Lung (tissue), 17 donors: ENCODE measurements at places on chromosomes 6 and 20. TPM values are rescaled to one million over a fixed set of nuclear protein-coding genes. Genes with fewer than 3 reads are reported as not detected.

GRCh38 chr6:44701038-44701636, 313.6 kb downstream of the CDC5L start:
- no peak overlapping the region for H3K27ac ChIP-seq
- H3K27me3 ChIP-seq, result no peaks in the 10 kb centered on the region
- H3K36me3 ChIP-seq, result no peaks in the 10 kb centered on the region
- peak; percentile 20 for DNase-seq
- no peak overlapping the region for H3K4me3 ChIP-seq

GRCh38 chr6:105795913-105796517, 290.1 kb upstream of the PRDM1 start:
- no peak overlapping the region for H3K27ac ChIP-seq
- no peak for DNase-seq
- no peaks in the 10 kb centered on the region for H3K27me3 ChIP-seq
- H3K4me3 ChIP-seq, result no peak overlapping the region
- peaks cover 26% of the 10 kb centered on the region for H3K4me1 ChIP-seq

GCLC gene
- 40.0 TPM for total RNA-seq

DNA sequence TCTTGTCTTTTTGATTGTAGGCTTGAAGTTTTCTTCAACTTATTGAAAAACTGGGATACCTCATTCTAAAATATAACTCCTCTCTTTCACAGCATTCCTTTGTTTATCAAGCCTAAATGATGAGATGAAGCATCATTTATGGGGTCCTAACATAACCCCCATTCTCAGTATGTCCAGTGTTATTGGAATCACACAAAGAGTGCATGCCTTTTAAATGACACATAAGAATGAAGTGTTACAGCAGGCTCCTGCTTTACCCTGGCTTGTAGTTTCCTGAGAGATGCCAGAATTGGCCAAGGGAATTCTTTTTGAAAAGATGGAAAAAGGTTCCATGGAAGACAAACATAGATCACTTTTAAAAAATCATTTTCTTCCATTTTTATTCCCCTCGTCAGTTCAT, 502.4 kb downstream of the BCKDHB start:
- no peaks in the 10 kb centered on the region for H3K36me3 ChIP-seq
- H3K4me1 ChIP-seq, result peaks cover 12% of the 10 kb centered on the region
- H3K4me3 ChIP-seq, result no peak overlapping the region
- H3K27ac ChIP-seq, result no peak overlapping the region

FAM110A gene
- total RNA-seq, result 17.9 TPM

PARD6B gene
- total RNA-seq, result 41.8 TPM

DNA sequence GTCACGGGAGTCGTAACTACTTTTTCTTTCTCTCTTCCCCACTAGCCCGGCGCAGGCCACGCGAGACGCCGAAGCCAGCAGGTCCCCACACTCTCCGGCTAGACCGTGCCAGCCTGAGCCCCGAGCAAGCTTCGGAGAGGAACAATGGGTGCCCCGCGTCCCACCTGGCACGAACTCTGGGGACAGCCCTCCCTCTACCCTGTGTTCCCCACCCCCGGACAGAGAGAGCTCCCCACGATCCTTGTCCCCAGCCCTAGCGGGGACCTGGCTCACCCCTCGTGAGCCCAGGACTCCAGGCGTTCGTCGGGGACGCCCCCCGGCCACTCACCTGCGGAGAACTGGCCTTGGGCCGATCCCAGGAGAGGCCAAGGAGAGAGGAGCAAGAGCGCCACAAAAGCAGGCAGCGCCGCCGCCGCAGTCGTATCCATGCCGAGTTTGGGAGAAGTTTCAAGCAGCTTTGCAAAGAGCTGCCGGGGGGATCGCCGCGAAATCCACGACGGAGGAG, 416 bp downstream of the PTPRK start:
- H3K27ac ChIP-seq, result peak overlapping the region; percentile 88
- H3K4me3 ChIP-seq, result peak overlapping the region; percentile 77
- H3K36me3 ChIP-seq, result no peaks in the 10 kb centered on the region
- no peaks in the 10 kb centered on the region for H3K27me3 ChIP-seq
- DNase-seq, result peak; percentile 88

GRCh38 chr6:74713941-74714340, 491.9 kb downstream of the COL12A1 start:
- H3K27ac ChIP-seq, result no peak overlapping the region
- no peak for DNase-seq
- H3K4me3 ChIP-seq, result no peak overlapping the region
- H3K4me1 ChIP-seq, result no peaks in the 10 kb centered on the region

GRCh38 chr6:36984581-36985416, 1.2 kb downstream of the MTCH1 start:
- peak overlapping the region; percentile 100 for H3K4me3 ChIP-seq
- H3K36me3 ChIP-seq, result no peaks in the 10 kb centered on the region
- H3K4me1 ChIP-seq, result peaks cover 15% of the 10 kb centered on the region
- peak overlapping the region; percentile 98 for H3K27ac ChIP-seq

DNA sequence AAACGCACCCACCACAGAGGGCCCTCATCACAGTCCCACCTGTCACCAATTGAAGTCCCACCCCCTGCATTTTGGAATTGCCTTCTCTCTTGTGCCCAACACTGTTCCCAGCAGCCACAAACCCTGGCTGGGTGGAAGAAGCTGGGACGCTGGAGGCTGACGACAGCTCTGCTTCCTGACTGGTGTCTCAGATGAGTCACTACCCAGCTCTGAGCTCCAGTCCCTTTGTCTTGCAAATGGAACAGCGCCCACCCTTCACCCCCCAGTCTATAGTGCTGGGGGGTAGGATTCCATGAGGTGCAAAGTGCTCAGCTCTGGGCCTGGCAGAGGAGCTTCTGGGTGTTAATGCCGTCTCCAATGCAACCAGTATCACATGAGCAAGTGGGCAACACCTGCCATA, 85.3 kb downstream of the DLGAP4 start:
- H3K27me3 ChIP-seq, result no peaks in the 10 kb centered on the region
- no peak overlapping the region for H3K4me3 ChIP-seq
- H3K4me1 ChIP-seq, result no peaks in the 10 kb centered on the region
- H3K27ac ChIP-seq, result no peak overlapping the region

SRMS gene
- total RNA-seq, result not detected

DNA sequence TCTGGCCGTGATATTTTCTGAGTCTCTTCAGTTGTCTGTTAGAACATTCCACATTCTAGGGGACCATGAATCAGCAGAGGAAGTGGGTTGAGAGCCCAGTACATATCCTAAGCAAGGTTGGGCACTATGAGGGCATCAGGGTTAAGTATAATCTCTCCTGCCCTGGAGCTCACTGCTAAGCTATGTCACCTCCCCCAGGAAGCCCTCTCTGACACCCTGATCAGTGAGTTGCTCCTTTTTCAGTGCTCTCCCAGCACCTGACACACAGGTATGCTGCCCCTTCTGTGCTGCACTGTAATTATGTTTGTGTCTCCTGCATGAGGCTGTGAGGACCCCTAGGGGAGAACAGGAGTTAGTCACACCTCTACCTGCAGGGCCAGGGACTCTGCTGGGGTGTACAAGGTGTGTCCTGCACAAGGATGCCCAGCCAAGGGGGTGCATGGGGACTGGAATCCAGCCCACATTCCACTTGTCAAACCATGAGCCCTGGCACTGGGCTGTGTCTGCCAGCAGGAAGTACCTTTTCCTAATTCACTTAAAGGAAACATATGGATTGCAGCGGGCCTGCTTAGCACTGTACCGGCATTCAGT, 3.9 kb downstream of the RAB44 start:
- H3K4me3 ChIP-seq, result no peak overlapping the region
- no peaks in the 10 kb centered on the region for H3K4me1 ChIP-seq
- H3K27ac ChIP-seq, result no peak overlapping the region
- DNase-seq, result no peak
- H3K36me3 ChIP-seq, result no peaks in the 10 kb centered on the region

DNA sequence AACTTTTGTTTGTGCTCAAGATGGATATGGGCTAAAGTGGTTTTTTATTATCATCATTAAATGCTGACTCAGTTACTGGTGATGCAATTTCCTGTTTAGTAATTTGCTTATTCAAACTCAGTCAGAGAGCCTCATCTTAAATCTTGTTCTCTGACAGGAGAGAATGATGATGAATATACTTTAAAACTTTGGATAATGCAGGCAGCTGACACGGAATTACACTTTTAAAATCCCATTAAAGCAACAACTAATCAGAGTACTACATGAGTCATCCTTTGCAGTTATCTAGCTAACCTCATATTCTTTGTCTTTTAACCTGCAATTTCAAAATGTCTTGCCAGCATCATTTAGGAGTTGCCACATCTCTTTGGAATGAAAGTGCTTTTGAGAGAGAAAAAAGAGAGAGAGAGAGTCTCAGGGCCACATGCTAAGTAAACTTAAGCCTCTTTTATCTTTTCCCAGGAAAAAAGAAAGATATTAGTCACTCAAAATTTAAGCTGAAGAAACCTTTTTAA, 9.2 kb upstream of the C6orf141 start:
- H3K4me3 ChIP-seq, result no peak overlapping the region
- H3K27ac ChIP-seq, result no peak overlapping the region
- DNase-seq, result peak; percentile 48
- no peaks in the 10 kb centered on the region for H3K27me3 ChIP-seq
- no peaks in the 10 kb centered on the region for H3K36me3 ChIP-seq

CABLES2 gene
- total RNA-seq, result 3.5 TPM

DNA sequence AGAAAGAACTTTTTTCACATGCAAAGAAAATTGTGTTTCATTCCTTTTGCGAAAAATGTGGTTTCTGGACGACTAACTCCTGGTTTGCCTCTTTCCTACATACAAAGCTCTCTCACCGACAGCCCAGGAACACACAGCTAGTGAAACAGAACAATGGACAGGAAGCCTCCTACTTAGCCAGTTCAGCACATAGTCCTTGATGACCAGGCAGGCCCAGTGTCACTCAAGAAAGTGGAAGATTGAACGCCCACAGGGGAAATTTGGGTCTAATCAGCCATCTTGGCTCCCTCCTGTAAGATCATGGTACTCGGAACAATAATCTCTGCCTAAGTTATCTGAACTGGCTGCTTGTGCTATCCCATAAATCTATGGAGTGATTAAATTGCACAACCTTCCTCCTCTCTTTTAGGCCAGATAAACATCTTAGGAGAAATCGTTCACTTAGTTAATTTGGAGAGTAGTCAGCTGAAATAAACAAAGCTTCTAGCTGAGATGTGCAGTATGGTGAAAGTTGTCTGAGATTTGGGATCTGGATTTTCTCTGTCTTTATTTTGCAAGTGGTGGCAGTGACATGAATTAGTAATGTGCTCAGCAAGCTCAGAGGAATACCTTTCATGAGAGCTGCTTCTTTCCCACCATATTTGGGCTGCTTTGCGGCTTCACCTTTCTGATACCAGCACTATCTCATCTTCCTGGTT, 147.0 kb downstream of the MTFR2 start:
- H3K27ac ChIP-seq, result peak overlapping the region; percentile 77
- H3K36me3 ChIP-seq, result no peaks in the 10 kb centered on the region
- no peak overlapping the region for H3K4me3 ChIP-seq
- no peaks in the 10 kb centered on the region for H3K27me3 ChIP-seq

GRCh38 chr20:40234593-40234992, 454.4 kb downstream of the MAFB start:
- H3K27me3 ChIP-seq, result no peaks in the 10 kb centered on the region
- H3K36me3 ChIP-seq, result no peaks in the 10 kb centered on the region
- no peaks in the 10 kb centered on the region for H3K4me1 ChIP-seq
- H3K27ac ChIP-seq, result no peak overlapping the region
- DNase-seq, result no peak

- H3K4me3 ChIP-seq, result no peak overlapping the region
- H3K27ac ChIP-seq, result peak overlapping the region; percentile 4
- DNase-seq, result no peak
- no peaks in the 10 kb centered on the region for H3K27me3 ChIP-seq
- peaks cover under 1% of the 10 kb centered on the region for H3K4me1 ChIP-seq
- H3K36me3 ChIP-seq, result no peaks in the 10 kb centered on the region
Measured at GRCh38 chr6:148495029-148495428, 152.4 kb downstream of the SASH1 start.

GRCh38 chr20:60363698-60364097, 405.5 kb downstream of the CDH26 start:
- H3K36me3 ChIP-seq, result no peaks in the 10 kb centered on the region
- no peak overlapping the region for H3K27ac ChIP-seq
- no peak overlapping the region for H3K4me3 ChIP-seq
- no peak for DNase-seq
- no peaks in the 10 kb centered on the region for H3K4me1 ChIP-seq

DNA sequence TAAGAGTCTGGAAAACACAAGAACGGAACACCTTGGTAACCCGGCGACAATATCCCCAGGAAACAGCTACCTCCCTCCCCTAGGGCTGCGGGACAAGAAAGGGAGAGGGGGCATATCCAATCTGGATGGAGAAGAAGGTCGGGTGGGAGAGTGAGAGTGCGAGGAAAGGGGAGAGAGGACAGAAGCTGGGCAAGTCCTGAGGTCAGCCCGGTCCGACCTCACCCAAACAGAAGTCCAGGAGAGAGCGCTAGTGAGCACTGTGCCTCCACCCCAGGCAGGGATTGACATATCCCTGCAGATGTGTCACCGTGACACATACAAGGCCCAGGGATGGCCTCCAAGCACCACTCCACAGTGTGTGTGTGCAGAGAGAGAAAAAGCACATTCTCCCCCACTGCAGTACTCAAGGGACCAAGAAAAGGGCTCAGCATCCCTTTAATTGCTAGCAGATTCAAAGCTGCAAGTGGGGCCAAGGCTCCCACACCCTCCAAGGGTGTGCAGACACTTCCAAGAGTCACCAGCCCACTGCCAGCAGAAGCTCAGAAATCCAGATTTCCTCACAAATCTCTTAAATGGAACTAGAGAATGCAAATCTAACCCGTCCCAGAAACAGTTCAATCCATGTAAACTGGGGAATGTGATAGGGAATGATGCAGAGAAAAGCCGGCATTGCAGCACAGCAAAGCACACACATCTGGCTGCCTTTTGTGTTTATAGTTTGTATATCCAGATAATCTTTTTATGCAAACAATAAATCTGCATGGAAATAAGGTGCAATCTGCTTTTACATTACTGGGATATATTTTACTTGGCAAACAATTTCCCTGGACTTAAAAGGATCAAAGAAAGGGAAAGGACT, 3.1 kb downstream of the PXDC1 start:
- DNase-seq, result peak; percentile 43
- H3K4me3 ChIP-seq, result no peak overlapping the region
- H3K27ac ChIP-seq, result peak overlapping the region; percentile 14
- H3K4me1 ChIP-seq, result peaks cover 3% of the 10 kb centered on the region
- no peaks in the 10 kb centered on the region for H3K27me3 ChIP-seq
- peaks cover 6% of the 10 kb centered on the region for H3K36me3 ChIP-seq

CDH22 gene
- total RNA-seq, result 0.06 TPM

- H3K27ac ChIP-seq, result no peak overlapping the region
- H3K27me3 ChIP-seq, result no peaks in the 10 kb centered on the region
- DNase-seq, result peak; percentile 52
- H3K36me3 ChIP-seq, result peaks cover 46% of the 10 kb centered on the region
- peaks cover 28% of the 10 kb centered on the region for H3K4me1 ChIP-seq
Measured at GRCh38 chr6:32974016-32974333, 5.6 kb downstream of the BRD2 start.

ZFAND3 gene
- total RNA-seq, result 48.0 TPM

GRCh38 chr6:35190306-35190705, 23.4 kb upstream of the SCUBE3 start:
- H3K36me3 ChIP-seq, result no peaks in the 10 kb centered on the region
- no peak overlapping the region for H3K4me3 ChIP-seq
- no peaks in the 10 kb centered on the region for H3K4me1 ChIP-seq
- no peaks in the 10 kb centered on the region for H3K27me3 ChIP-seq
- no peak overlapping the region for H3K27ac ChIP-seq
- DNase-seq, result no peak

- H3K4me3 ChIP-seq, result no peak overlapping the region
- H3K4me1 ChIP-seq, result no peaks in the 10 kb centered on the region
- no peak for DNase-seq
- H3K27me3 ChIP-seq, result no peaks in the 10 kb centered on the region
Measured at GRCh38 chr6:105257340-105257739, 77.5 kb upstream of the POPDC3 start.
